PC-3 (cell line): ENCODE measurements at places on chromosomes 7 and 10. TPM values are rescaled to one million over a fixed set of nuclear protein-coding genes. Genes with fewer than 3 reads are reported as not detected.
A peak's percentile ranks its signal among the peaks of the same experiment; 100 is the strongest.

TPK1 gene
- 1.3 and 4.5 TPM in 2 replicates for total RNA-seq

CTNNA3 gene
- total RNA-seq, result 1.4 and 1.9 TPM in 2 replicates

- peak; percentile 93 for DNase-seq
Observed at GRCh38 chr10:70232155-70232858, 922 bp downstream of the PPA1 start.

- DNase-seq, result no peak
Observed at GRCh38 chr10:6013413-6014192, 36.3 kb upstream of the IL15RA start.

DNA sequence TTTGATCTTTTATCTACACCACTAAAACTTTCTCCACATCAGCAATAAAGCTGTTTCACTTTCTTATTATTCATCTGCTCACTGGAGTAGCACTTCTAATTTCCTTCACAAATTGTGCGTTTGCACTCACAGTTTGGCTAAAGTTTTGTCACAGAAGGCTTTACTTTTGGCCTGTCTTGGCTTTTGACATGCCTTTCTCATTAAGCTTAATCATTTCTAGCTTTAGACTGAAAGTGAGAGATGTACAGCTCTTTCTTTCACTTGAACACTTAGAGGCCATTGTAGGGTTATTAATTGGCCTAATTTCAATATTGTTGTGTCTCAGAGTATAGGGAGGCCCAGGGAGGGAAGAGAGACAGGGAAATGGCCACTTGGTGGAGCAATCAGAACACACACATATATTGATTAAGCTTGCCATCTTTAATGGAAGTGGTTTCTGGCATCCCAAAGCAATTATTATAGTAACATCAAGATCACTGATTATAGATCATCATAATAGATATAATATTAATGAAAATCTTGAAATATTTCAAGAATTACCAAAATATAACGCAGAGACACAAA, 512.5 kb downstream of the ETV1 start:
- peak; percentile 22 for DNase-seq

- no peak for DNase-seq
Observed at GRCh38 chr10:69810675-69811397, 9.1 kb downstream of the COL13A1 start.

GRCh38 chr7:128389085-128389617, 20.6 kb downstream of the IMPDH1 start:
- DNase-seq, result no peak

DNA sequence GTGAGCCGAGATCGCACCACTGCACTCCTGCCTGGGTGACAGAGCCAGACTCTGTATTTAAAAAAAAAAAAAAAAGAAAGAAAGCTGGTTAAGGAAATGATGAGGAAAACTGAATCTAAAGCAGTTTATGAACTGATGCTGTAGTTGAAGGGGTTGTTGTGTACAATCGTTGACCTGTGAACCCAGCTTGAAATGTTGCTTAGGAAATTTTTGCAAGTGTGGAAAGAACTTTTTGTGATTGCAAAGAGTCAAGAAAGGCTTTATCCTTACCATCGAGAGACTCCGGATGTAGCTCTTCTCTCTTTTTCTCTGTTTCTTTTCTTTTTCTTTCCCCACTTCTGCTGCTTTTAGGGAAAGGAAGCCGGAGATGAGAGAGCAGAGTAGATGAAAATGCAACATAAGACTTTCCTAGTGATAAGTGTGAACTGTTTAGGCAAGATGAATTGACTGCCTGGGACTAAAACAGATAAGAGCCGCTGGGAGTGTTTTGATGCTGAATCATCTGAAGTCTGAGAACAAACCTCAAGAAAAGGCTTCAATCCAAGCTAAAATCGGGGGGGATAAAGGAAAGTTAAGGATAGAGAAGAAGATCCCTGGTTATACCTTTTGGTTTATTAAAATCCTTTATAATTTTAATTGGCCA, 69.0 kb downstream of the TAF3 start:
- DNase-seq, result no peak

DNA sequence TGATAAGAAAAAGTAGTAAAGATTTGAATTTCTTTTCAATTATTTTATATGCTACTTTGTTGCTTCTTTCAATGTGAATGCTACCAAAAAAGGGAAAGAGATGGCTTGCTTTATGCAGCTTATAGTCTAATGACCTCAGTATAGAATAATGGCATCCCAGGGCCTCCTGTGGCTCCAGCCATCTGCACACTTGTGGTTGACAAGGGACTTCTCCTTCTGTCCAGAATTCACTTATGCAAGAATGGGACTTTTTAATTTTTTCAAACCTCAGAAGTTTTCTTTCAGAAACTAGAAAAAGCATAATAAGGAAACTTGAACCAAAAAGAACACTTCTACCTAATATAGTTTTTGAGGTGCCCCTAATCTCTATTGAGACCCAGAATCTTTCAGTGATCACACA, 310.9 kb downstream of the CTNNA3 start:
- DNase-seq, result no peak

GRCh38 chr10:113704637-113705343, 25.1 kb downstream of the CASP7 start:
- peak; percentile 51 for DNase-seq

- no peak for DNase-seq
Observed at GRCh38 chr7:124255041-124255655, 222.3 kb upstream of the TMEM229A start.

GRCh38 chr10:132344386-132344785, 12.4 kb downstream of the LRRC27 start:
- no peak for DNase-seq

DNA sequence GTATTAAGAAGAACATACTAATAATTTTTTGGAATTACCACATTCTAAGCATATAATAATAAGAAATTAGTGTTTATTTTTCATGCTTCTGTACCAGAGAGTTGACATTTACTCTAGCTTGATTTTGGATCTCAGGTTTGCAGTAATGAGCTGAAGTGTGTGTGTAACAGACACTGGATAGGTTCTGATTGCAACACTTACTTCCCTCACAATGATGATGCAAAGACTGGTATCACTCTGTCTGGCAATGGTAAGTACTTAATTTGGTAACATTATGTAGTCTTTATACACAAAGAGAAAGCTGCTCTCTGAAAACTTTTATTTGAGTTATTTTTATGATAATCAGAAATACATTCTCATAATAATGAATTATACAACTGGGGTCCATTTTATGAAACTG, 54.1 kb downstream of the SRI start:
- no peak for DNase-seq

DNA sequence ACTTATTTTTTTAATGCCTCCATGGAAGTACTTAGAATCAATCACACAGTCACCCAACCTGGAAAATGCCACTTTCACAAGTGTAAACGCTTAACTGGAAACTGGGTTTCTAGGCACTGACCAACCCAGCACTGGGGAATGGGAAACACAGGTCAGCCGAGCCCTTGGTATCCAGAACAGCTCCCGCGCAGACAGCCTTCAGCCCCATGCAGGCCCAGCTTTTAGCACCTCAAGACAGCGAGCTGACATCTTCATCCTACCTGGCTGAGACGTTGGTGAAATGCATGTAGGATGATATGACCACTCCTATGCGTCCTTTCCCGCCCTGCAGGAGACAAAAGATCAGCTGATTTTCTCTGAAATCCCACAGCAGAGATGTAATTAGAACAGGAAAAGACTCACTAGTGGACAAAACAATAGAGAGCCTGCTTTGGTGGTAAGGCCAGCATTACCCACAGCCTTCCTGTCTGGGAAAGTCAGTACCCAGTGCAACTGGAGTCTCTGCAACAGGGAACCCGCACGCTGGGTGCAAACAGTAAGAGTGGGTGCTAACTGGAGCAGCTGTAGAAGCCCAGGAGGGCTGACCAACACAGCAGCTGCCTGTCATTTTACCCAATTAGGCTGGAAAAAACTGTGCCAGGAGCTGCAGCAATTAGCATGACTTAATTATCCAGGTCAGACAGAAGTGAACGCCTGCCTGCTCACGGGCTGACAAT, 153.7 kb downstream of the TNS3 start:
- DNase-seq, result no peak
